Type B pancreatic cell (in vitro differentiated cells): ENCODE measurements at places on chromosomes 1 and 21.

- no peak for DNase-seq
These were observed 3.7 kb downstream of the AKR7A3 start for GRCh38 chr1:19284881-19285280.

DNA sequence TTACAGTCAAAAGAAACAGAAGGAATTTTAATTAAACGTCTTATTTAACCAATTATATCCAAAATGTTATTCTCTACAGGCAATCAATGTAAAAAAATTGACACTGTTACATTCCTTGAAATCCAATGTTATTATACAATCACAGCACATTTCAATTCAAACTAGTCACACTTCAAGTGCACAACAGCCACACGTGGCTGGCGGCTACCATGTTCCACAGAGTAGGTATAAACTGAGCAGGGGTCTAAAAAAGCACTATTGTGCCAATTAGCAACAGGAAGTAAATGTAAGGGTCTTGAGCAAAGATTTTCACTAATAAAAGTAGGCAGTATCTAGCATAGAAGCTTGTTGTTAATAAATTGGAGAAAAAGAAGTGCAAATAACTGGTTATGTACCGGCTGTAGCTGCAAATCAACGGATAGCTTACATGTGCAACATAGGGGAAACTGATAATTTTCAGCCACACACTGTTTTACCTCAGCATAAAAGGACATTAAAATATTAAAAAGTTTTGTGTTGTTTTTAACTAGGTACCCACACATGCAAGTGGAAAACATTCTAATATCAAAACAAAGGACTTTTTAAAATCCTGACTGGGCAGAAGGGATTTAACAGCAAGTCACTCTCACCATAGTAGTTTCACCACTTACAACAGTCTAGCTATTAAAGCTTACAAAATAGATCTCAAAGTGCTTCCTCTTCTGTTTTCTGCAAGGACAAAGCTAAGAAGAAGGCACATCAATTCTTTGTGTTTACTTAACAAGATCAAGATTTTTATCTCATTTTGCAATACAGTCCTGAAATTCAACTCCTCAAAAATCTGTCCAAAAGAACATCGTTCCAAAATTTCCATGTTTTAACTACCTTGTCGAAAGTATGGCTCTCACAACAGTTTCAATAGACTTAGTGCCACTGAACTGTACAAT lies 2.5 kb downstream of the CSDE1 start:
- no peak for DNase-seq

DNA sequence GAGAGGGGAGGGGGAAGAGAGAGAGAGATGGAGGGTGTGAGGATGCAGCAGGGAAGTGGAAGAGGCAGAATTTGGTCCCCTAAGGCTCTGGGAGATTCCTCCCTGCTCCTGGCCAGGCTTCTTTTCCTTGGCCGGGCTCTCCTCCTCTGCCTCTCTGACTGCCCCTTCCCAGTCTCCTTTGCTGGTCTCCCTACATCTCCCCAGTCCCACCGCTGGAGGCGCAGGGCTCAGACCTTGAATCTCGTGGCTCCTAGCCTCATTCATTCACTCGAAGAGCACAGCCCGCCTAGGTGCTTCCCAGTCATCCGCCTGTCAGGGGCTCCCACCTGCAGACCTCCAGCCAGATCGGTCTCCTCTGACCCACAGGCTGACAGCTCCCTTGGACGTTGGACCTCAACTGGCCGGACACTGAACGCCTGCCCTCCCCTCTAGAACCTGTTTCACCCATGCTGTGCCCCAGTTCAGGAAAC lies 76.5 kb downstream of the VWA5B1 start:
- no peak for DNase-seq

DNA sequence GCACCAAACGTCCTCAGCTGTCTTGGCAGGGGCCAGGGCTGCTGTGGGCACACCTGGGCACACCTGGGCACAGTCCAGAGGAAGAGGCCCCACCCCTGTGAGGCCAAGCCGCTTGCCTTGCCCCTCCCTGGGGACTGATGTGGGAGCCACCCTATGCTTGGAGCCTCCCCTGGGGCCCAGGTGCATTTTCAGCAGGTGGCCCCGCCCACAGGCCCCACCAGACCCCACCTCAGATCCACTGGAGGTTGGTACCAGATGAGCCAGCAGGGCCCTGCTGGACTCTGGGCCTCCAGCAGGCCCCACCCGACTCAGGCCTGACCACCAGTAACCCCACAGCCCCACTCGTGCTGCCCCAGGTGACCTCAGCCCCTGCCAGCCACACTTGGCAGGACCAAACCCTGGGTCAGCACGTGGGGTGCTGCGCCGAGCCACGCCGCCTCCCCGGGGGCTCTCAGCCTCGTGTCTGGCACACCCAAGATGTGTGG lies 8.8 kb downstream of the SLC19A1 start:
- peak; percentile 65 for DNase-seq

- DNase-seq, result no peak
These were observed 27.2 kb downstream of the TENT5C start for GRCh38 chr1:117633068-117633345.

DNA sequence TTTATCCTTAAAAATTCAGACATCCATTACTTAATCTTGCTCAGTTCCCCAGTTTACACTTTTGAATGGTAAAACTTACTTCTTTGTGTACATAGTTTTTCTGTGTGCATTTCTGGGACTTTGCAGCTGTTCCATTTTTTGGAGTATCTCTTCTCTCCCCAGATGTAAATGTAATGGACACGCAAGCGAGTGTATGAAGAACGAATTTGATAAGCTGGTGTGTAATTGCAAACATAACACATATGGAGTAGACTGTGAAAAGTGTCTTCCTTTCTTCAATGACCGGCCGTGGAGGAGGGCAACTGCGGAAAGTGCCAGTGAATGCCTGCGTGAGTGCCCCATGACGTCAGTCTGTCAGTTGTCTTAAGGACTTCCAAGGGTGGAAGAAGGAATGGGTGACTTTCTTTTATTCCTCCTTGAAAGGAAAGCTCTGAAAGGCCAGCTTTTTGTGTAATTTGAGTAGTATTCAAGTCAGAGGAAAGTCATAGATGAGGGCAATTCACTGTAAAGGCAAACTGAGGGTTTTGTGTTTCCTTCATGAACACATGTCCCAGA lies 75.7 kb upstream of the LAMC2 start:
- no peak for DNase-seq

- DNase-seq, result no peak
These were observed 7.4 kb downstream of the WNT2B start for GRCh38 chr1:112516141-112516540.

GRCh38 chr1:173043253-173043652 lies 7.5 kb downstream of the TNFSF18 start:
- DNase-seq, result no peak

GRCh38 chr1:228515200-228515834 lies 28.1 kb downstream of the RNF187 start:
- DNase-seq, result peak; percentile 34

DNA sequence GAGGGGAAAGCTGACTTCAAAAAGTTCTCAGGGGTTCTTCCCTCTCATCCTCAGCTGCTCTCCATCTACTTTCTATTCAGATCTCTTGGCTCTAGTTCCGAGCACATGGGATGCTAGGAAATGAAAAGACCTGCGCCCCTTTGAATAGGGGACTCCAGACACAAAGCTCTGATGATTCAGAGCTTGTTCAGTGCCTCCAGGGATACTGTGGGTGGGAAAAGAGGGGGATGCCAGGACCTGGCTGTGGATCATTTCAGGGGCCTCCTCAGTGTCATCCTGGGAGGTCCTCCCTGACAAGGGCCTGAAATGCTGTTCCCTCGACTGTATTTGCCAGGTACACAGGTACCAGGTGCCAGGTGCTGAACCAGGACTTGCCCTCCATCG lies 943 bp upstream of the KIAA0040 start:
- DNase-seq, result no peak

- DNase-seq, result no peak
These were observed 8.1 kb upstream of the ST3GAL3 start for GRCh38 chr1:43699281-43699680.

GRCh38 chr21:34967509-34968289 lies 81.4 kb downstream of the RUNX1 start:
- DNase-seq, result no peak

DNA sequence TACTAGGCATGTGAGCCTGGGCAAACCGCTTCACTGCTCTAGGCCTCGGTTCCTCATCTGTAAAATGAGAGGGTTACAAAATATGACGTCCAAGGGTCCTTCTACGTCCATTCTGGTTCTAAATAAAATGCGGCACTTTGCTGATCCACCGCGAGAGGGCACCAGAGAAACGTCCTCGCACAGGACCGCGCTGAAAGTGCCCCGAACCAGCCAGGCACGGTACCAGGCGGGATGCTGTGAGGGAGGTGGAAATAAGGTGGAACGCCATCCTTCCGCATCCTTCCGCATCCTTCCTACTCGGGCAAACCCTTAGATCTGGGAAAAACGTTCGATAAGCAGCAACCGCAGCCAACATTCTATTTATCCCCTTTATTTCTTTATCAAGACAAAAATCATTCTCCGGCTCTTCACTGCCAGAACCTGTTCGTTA lies 60.3 kb upstream of the KRTAP19-8 start:
- DNase-seq, result peak; percentile 76

DNA sequence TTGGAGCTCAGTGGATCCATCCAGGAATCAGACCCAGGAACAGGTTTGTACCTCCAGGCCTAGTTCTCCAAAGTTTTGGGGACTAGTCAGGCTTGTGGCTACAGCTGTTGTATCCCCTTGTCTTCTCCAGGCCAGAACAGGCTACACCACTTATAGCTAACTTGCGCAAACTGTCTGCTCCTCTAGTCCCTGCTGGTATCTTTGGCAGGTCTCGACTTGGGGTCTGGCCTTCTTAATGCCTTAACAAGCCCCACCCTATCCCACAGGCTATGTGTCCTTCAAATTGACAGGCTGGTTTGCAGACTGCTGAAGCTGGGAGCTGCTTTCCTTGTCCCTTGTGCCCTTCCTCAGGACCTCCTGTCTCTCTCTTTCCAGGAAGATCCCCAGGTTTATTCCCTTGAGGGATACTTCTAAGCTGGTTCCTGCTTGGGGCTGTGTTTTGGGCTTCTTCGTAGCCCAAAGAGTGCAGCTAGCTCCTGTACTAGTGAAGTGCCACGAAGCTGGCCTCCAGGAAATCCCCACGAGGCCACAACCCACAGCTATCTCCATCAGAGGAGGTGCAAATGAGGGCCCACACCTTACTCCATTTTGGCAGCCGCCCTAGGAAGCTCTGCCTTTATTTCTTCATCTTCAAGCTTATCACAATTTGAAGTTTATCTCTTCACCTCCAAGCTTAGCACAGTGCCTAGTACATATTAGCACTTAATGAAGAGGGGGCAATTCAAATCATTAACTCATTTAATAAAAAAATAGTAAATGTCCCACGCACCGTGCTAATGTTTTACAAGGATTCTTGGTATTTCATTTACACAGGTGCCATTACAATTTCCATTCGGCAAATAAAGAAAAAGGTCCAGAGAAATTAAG lies 683 bp upstream of the DMAP1 start:
- DNase-seq, result no peak

- no peak for DNase-seq
These were observed 77.1 kb downstream of the GALNT2 start for GRCh38 chr1:230144010-230144614.
